Stimulated activated CD8-positive, alpha-beta memory T cell treated with anti-CD3 and anti-CD28 coated beads, Interleukin-2, amount 100 ng/mL, for 1 hour (primary cell): ENCODE measurements at places on chromosomes 3 and 15.
A peak's percentile ranks its signal among the peaks of the same experiment; 100 is the strongest.

- DNase-seq, result no peak
Observed at GRCh38 chr15:42986693-42987342, 66.2 kb upstream of the TTBK2 start.

GRCh38 chr3:18572809-18573208 is 147.7 kb upstream of the SATB1 start:
- DNase-seq, result no peak

- DNase-seq, result no peak
Observed at GRCh38 chr3:42269647-42270046, 3.7 kb upstream of the CCK start.

DNA sequence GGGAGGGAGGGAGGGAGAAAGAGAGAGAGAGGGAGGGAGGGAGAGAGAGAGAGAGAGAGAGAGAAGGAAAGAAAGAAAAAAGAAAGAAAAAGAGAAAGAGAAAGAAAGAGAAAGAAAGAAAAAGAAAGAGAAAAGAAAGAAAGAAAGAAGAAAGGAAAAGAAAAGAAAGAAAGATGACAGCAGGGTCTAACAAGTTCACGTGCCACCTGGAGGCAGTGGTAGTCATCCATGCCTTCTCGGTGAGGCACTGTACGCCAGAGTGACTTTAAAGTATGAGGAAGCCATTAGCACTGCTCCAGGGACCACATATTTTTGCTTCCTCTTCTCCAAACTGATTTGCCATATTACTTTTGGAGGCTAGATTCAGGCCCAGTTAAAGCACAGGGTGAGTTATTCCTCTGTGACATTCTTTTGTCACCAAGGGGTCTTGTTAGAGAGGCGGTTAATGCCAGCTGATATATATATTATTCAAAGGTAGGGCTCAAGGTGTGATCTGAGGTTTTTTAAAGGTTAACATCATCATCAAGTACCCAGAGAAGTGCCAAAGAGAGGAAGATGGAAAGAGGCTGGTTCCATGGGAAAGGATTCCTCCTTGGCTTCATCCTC is at the start of gene HTR3D:
TSS of gene HTR3D (plus strand) at position 556 of the 606 bp plus-strand sequence. CDS start at position 556, 0 bp downstream.
- no peak for DNase-seq

- no peak for DNase-seq
Observed at GRCh38 chr3:48215466-48215865, 7.8 kb upstream of the CAMP start.

DNA sequence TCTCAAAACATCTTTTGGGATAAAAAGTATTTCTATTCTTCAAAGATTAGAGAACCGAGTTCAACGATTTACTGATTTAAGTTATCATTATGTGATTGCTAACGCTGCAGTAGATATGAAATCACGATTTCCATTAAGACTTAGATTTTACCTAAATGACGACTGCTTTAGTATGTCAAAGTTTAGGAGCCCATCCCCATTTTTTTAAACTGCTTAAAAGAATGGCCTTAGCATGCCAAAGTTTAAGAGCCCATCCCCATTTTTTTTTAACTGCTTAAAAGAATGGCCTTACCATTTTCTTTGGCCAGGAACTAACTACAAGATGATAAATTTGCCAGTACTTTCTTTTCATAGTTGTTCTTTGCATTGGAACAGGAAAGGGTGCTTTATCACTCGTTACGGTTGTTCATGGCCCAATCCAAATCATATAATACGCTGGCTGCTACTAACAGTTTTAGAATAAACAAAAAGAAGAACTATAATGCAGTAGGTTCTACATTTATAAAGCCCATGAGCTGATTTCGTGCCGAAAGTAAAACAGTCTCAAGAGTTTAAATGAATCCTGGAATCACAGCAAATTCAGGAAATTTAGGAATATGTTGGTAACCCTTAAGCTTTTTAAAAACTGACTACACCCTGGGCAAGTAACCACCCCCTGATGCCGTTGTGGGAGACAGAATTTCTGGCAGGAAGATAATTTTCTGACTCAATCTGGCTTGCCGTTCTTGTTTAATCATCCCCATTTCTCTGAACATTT is 869 bp upstream of the TSC22D2 start:
- DNase-seq, result no peak

- DNase-seq, result peak; percentile 15
Observed at GRCh38 chr15:85646538-85647091, 148.1 kb downstream of the KLHL25 start.
